Astrocyte (in vitro differentiated cells and primary cell): ENCODE measurements at places on chromosomes 7 and 10.

DNA sequence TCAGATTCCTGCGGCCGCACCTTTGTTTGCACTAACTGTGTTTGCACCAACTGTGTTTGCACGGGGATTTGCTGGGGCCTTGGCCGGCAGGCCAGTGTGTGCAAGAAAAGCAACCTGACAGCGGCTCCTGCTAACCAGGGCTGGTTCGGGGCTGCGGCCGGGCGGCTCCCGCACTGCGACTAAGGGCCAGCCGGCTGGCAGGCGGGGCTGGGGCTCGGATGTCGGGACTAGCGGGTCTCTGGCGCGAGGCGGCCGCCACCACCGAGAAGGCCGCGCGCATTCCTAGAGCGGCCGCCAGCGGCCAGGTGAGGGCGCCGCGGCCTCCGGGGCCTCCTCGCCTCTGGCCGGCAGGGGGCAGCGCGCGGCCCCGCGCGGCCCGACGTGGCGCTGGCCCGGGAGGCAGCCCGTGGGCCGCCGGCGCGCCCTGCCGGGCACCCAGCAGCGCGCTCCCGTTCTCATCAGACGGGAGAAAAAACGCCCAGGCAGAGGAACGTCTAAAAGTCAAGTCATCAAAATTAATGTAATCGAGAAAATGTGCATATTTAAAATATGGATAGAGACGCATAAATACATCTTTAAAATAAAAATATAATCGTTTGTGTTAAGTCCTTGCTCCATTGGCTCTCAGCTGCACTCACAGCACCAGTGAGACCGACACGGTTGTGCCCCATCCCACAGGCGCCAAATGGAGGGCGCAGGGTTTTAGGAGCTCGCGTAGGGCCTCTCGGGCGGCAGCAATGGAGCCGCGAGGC is 38.5 kb downstream of the ZNF777 start:
- peak; percentile 36 for DNase-seq

GRCh38 chr10:92822060-92822634 is 26.2 kb upstream of the EXOC6 start:
- peak; percentile 88 for DNase-seq

DNA sequence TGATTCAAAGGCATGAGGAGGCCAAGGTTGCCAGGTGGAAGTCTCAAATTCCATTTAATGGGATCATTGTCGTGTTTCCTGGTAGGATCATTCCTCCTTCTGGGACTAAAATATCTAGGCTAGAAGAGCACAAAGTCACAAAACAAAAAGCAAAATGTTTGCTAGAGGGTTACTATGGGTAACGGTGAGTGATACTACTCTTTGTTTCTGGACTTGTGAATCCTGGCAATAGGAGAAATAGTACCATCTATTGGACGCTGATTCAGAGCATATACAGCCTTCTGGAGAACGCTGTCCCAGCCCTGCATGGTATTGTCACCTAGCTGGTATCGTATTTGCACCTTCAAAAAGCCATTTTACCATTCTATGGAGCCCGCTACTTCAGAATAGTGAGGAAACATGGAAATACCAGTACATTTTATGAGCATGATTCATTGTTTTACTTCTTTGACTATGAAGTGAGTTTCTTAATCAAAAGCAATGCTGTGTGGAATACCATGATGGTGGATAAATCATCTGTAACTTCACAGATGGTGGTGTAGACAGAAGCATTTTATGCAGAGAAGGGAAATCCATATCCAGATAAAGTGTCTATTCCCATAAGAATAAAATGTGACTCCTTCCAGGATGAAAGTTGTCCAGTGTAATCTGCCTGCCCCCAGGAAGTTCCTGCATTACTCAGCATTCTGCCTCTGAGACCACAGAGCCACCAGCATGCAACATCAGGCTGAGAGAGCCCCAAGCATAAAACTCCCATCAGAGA is 361.0 kb downstream of the ETV1 start:
- DNase-seq, result peak; percentile 59

DNA sequence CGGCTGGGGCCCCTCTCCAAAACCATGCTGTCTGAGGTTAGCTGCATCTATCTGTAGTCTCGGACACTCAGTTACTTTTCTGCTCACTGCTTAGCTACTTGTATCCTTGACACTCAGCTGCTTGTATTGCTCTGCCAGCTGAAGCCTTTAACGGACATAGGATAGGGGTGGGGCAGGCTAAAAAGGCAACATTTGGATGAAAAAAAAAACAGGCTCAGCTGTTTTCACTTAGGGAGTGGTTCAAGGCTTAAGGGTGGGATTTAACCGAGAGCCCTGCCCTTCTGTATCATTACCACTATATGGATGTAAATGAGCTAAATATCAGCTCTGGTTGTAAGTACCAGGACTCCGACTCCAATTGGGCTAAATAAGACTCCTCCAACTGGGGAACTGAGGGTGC is 28.6 kb downstream of the LSMEM1 start:
- no peak for DNase-seq

- DNase-seq, result no peak
Measured at GRCh38 chr7:1768832-1769231, 98.8 kb downstream of the ELFN1 start.

DNA sequence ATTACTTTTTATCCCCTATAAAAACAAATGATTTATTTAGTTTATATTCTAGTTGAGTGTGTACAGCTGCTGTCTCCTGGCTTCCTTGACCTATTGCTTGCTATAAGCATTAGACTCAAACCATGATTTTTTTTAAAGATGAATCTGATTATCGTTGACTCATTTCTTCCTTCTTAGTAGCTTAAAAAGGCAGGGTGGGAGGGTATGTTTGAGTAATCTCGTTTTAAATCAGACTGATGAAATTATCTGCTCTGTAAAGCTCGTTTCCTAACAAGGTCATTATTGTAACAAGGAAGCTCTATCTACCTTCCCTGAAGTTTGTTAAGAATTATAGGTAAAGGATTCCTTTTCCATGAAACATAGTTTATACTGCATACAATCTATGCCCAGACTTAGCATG is 276.3 kb upstream of the KCND2 start:
- DNase-seq, result no peak

- DNase-seq, result peak; percentile 69
Measured at GRCh38 chr7:146146831-146147486, 30.4 kb downstream of the CNTNAP2 start.

DNA sequence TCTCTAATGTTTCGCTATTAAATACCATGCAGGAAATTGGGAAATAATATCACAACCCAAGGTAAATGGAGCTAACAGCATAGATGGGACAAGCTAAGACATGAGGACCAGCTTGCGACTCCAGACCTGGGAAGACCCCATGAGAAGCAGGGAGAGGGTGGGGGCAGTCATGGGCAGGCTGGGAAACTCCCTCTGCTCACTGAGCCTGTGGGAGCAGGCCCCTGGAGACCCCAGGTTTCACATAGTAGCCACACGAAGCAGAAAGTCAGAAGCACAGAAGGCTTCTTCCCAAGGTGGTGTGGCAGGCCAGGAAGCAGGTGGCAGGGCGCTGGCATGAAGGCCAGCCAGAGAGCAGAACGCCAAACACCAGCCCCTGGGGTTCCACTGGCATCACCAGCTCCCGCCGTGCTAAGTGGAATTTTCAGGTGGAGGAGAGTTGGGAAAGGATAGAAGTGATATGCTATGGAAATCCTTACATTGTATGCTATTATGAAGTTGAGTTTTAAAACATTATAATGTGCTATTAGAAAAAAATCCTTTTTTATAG is 99.9 kb upstream of the RNF32 start:
- no peak for DNase-seq

- no peak for DNase-seq
Measured at GRCh38 chr7:124387056-124387455, 354.2 kb upstream of the TMEM229A start.

DNA sequence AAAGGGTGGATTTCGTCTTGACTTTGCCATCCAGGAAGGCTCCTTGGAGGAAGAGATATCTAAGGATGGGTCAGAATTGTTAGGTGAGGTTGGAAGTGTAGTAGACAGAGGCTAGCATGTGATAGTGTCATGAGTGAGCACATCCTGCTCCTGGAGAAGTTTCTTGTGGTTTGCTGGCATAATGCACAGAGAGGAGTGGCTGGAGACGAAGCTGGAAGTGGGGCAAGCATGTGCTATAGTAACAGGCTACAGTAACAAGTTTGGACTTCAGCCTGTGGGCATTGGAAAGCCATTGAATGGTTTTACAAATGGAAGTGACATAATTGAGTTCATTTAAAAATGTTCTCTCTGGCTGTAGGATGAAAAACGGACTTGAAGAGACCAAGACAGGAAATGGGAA is 175.6 kb upstream of the VWC2 start:
- no peak for DNase-seq
